ENCODE measurements at places on chromosomes 11 and 22. TPM values are rescaled to one million over a fixed set of nuclear protein-coding genes. Genes with fewer than 3 reads are reported as not detected.

Gene SAA1
- total RNA-seq, result 5.8 TPM

Gene TIMM10
- total RNA-seq, result 66.4 TPM

Gene C22orf15
- not detected for total RNA-seq

Gene VSIG10L2
- total RNA-seq, result not detected

Gene TSSK2
- total RNA-seq, result not detected

Gene OTUB1
- total RNA-seq, result 100.0 TPM

Gene SYCE3
- total RNA-seq, result 0.71 TPM

Gene OLFML1
- total RNA-seq, result not detected

Gene B4GALNT4
- total RNA-seq, result 31.6 TPM

Gene NECTIN1
- 15.0 TPM for total RNA-seq

Gene SLC22A9
- total RNA-seq, result not detected

Gene MRGPRX4
- not detected for total RNA-seq

Gene LINC01488
- total RNA-seq, result not detected

Gene AGBL2
- total RNA-seq, result 0.29 TPM

Gene KCNJ1
- total RNA-seq, result not detected

Gene TMEM45B
- 2.3 TPM for total RNA-seq

Gene ZNF70
- total RNA-seq, result 4.1 TPM

Gene APOBEC3G
- 8.1 TPM for total RNA-seq

Gene KRTAP5-10
- total RNA-seq, result not detected

Gene EMID1
- 6.0 TPM for total RNA-seq

Gene TPH1
- 0.07 TPM for total RNA-seq

Gene ZP1
- not detected for total RNA-seq

Gene WT1
- total RNA-seq, result 8.5 TPM

Gene SPDYC
- not detected for total RNA-seq

Gene HOATZ
- total RNA-seq, result not detected

Gene OR4C5
- not detected for total RNA-seq

Gene OR5B21
- not detected for total RNA-seq

Gene MYRF
- 16.6 TPM for total RNA-seq

Gene GNAZ
- total RNA-seq, result 9.2 TPM

Gene ZFTA
- 59.3 TPM for total RNA-seq

Gene CLDN25
- not detected for total RNA-seq

Gene PANX2
- total RNA-seq, result 1.1 TPM

Gene RASSF10
- 3.9 TPM for total RNA-seq

Gene C11orf16
- total RNA-seq, result not detected

Gene DNAJB7
- total RNA-seq, result not detected

Gene OOSP2
- not detected for total RNA-seq

Gene APLNR
- total RNA-seq, result not detected

Gene ADM
- total RNA-seq, result 68.1 TPM

Gene SLC25A18
- 0.08 TPM for total RNA-seq

Gene FADS3
- 152 TPM for total RNA-seq

Gene TMEM191C
- 6.7 TPM for total RNA-seq
